NT2/D1 (cell line): ENCODE measurements at places on chromosomes 3 and 15.

GRCh38 chr15:47822048-47822447, 104.7 kb downstream of the SEMA6D start:
- no peak for DNase-seq

GRCh38 chr3:32510075-32510724, 7.5 kb upstream of the CMTM6 start:
- peak; percentile 58 for DNase-seq

- DNase-seq = no peak
Measured at GRCh38 chr15:48025118-48025517, 95.7 kb upstream of the SLC24A5 start.

- no peak for DNase-seq
Measured at GRCh38 chr3:188861842-188862744, 309.7 kb upstream of the TPRG1 start.

GRCh38 chr3:197206913-197207312, 91.5 kb downstream of the DLG1 start:
- DNase-seq = no peak

DNA sequence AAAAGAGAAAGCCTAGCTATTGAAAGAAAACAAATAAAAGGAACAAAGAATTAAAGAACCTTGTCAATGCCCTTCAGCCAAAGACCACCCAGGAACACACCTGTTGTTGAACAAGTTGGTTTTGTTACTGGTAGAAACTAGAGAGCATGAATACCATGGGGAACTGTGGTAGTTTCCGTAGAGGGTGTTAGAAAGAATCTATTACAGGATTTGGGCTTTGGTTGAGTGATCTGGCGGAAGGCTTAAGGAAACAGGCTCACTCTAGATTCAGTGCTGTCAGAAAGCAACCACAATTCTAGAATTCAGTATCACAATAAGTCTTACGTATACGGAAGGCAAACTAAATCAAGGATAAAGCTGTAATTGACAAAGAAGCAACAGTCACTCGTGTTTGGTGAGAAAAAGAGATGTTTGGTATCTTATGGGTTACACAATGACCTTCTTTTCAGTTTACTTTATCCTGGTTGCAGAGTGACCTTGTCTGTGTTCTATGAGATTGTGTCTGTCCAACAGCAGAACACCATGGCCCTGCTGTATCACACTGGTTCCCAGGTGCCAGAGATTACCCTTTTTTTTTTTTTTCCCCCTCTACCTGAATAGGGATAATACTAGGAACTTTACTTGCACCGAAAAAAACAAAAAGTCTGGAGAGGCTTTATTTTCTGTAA, 265.9 kb downstream of the SHQ1 start:
- peak; percentile 36 for DNase-seq

DNA sequence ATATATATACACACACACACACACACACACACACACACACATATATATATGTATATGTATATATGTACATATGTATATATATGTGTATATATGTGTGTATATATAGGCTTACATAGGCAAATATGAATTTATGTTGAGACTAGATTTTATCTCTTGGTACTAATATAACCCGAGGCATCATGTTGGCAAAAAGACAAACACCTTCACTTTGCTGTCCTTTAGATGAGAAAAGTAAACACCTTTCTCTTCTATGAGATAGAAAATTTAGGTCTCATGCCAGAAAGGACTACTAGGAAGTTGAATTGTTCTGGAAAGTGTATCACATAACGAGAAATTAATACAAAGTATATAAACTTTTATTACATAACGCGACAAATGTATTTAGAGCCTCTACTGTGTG, 19.6 kb upstream of the LEO1 start:
- DNase-seq = no peak

DNA sequence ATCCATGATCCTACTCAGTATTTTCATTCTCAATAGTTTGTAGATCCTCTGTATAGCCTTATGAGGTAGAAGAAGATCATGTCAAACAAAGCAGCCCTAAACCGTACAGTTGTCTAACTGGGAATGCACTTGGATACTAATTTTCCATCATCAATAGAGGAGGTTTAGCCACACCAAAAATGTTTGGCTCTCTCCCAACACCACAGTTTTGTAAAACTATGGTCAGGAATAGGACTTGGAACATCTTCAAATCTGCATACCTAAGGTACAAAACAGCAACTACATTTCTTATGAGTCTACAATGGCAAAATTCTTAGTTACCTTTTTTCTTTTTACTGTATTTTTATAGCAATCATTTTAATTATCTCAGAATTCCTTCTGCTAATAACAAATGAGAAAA, 1001.6 kb downstream of the ROBO2 start:
- DNase-seq = no peak

DNA sequence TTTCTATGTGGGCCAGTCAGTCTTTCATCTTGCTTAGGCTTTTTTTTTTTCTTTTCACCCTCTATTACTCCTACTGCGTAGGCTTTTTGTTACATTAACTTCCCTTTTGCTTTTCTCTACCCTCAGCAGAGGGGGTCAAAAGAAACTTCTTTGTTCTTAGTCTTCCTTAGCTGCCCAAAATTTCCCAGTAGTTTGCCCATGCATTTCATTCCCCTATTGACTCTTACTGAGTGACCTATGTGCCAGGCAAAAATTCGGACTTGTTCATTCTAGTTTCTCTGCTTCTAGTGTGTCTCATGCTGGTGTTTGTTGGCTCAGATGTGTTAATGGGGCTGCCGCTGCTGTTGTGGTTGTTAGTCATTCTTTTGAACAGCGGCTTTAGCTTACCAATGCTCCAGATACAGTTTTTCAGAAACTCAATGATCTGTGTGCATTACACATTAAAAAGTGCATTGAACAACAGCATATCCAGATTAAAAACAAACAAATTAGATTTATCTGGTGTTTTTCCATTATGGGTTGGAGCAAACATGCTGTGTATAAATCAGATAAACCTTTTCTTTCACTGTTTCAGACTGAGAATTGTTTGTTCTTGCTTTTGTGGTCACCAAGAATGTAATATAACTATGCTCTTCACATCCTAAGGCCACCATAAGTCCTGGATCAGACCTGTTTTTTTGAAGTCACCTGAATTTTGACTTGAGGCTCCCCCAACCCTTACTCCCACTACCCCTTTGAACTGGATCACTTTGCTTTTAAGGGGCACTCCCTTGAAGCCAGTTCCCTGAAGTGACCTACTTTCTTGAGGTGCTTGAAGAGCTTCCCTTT, 43.1 kb downstream of the PDE8A start:
- DNase-seq = no peak

- DNase-seq = no peak
Measured at GRCh38 chr15:43107751-43108150, 1.9 kb upstream of the UBR1 start.

DNA sequence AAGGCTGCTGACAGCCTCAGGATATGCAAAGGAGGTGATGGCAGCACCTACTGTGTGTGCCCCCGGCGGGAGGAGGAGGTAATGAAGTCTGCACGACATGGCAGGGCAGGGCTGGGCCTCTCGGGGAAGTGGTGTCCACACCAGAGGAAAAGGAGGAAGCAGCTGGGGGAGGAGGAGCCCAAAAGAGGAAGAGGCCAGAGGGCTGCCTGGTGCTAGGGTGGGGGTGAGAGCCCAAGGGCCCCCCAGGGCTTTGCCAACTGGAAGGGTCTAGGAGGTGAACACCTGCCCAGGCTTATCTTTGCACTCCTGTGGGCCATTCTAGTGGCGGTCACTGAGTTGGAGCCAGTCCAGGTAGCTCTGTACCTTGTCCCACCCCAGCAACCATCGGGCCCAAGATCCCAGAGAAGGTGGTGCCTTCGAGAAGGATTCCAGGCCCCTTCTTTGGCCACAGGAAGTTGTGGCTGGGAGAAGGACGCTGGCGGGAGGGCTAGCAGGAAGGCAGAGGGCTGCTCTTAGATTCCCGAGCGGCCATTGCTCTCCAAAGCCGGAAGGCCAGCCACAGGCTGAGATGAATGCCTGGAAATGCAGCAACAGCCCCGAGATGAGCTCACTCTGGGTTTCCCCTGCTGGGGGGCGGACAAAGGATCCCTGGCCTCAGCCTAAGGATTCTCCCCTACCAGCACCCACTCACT, 7.0 kb downstream of the GNAI2 start:
- DNase-seq = no peak

GRCh38 chr15:98202256-98202655, 241.8 kb downstream of the ARRDC4 start:
- DNase-seq = no peak

DNA sequence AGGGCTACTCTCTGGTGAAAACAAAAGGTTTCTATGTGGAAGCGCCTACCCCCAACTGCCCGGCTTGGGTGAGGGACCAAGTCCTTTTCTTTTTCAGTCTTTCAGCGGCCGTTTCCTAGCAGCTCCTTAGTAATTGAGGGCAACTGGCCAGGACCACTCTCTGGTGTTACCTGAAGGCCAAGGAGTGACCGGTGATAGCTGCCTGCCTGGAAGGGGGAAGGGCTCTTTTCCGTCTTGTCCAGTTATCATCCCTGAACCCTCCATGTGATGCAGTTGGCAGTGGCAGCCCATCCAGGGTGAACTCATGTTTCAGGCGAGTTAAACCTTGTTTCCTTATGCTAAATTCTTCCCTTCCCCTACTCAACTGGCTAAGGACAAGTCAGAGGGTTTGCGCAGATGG, 33.3 kb downstream of the RHCG start:
- no peak for DNase-seq

GRCh38 chr3:54506603-54507002, 384.3 kb downstream of the CACNA2D3 start:
- no peak for DNase-seq

DNA sequence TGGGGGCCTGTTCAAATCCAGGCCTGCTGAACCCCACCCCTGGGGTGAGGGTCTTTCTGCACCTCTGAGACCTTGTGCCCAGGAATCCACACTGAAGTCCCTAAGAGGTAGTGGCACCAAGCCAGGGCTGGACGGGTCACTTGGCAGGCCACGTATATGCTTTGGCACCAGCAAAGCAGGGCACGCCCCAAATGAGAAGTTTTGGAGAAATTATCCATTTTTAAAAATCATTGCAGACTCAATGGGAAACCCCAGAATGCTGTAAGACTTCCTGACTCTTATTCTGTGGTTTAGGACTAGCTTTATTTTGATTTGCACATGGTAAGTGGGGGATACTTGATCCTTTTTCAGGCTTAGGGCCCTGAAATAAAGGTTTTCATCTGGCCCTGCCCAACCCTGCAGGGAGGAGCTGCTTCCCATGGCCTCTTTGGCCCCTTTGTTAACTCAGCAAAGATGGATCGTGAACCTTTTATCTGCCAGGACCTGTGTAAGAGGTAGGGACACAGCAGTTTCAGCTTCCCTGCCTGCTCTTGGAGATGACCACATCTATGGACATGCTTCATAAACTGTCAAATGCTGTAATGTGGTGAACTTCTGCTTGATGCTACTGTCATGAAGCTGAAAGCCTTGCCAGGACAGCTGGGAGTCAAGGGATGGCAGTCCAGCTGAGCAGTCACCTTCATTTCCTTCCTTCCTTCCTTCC, 88.0 kb downstream of the HMG20A start:
- no peak for DNase-seq

DNA sequence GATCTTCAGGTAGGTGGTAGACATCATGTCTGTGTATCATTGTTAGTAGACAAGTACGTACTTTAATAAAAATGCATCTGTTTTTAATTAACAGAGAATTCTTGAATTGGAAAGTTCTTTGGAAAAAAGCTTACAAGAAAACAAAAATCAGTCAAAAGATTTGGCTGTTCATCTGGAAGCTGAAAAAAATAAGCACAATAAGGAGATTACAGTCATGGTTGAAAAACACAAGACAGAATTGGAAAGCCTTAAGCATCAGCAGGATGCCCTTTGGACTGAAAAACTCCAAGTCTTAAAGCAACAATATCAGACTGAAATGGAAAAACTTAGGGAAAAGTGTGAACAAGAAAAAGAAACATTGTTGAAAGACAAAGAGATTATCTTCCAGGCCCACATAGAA, 149.1 kb upstream of the LRRFIP2 start:
- no peak for DNase-seq

GRCh38 chr3:130709671-130710070, 37.0 kb downstream of the PIK3R4 start:
- DNase-seq = no peak

DNA sequence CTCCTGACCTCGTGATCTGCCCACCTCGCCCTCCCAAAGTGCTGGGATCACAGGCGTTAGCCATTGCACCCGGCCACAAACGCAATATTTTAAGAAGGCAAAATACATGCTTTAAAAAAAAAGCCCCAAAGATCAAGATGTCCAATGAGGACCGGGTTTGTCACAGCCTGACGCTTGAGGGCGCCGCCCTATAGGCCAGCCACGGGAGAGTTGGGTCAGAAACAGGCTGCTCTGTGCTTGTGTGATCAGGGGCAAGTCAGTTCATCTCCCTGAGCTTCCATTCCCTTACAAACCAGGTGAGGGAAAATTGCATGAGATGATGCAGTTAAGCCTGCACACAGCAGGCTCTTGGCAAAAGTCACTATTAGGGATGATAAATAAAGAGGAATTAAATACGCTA, 23.9 kb downstream of the FAM174B start:
- DNase-seq = no peak

DNA sequence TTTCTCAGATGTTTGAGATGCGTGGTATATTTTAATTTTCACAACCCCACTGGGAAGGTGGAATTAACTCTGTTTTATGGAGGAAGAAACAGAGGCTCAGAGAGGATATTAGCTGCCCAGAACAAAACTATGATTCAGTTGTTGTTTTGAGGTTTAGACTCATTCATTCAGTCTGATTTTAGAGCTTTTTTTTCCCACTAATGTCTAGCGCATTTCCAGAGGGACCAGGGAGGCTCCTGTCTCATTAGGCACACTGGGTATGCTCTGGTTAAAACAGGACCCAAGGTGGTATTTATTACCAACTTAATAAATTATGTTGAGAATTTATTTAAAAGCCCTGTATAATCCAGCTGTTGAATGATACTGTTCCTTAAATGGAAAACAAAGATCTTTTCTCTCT, 272.0 kb upstream of the RGMA start:
- no peak for DNase-seq

DNA sequence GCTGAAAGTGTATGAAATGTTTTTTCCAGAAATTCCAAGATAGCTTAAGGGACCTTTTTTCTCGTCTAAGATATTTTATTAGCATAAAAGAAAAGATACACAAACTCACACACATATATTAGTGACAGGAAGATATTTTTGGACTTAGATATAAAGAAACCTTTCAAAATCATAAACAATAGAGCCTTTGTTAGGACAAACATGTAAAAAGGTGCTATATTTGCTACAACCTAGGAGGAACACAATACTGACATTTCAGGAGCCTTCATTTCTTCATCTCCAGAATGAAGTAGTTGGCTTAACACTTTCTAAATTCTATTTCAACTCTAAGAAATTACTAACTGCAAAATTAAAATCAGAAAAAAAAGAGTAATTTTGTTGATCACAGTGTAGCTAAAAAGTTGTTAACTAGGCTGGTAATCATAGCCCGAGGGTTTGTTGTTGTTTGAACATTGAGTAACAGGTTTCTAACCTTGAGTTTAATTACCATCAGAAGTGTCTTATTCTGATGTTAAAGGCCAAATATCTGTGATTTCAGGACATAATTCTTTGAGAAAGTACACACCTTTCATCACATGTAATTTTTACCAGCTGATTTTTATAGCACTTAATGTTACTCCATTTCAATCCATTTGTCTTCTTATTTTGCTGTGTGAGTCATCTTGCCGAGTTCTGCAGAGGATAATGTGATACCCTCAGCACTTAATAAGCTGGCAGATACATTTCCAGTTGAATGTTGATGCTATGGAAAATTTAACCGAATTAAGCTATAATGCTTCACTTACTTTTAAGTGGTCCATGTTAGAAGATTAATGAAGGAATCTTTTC, 97.3 kb downstream of the MBNL1 start:
- DNase-seq = no peak
